ENCODE measurements at places on chromosomes 5 and 9.
A peak's percentile ranks its signal among the peaks of the same experiment; 100 is the strongest.

DNA sequence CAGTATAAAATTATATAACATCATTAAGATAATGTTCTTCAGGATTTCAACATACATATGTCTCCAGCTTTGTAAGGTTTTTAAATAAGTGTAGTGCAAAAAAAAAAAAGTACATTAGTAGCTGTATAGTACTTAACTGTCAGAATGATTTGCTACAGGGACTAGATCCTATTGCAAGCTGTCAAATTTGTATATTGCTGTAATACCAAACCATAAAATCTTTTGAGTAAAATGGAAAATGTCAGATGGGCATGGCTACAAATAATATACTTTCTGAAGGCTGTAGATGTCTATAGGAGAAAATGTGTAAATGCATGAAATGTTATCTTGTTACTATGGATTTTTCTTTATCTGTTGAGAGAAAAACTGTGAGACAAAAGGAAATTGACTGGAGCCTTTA, 298.5 kb downstream of the KDM4C start:
- DNase-seq: no peak

GRCh38 chr9:128898382-128898781, 16.4 kb downstream of the LRRC8A start:
- no peak for DNase-seq

- no peak for DNase-seq
These were observed 299.6 kb downstream of the NTRK2 start for GRCh38 chr9:84969084-84969483.

- peak; percentile 87 for DNase-seq
These were observed 30.9 kb downstream of the GALNT10 start for GRCh38 chr5:154221371-154221896.

DNA sequence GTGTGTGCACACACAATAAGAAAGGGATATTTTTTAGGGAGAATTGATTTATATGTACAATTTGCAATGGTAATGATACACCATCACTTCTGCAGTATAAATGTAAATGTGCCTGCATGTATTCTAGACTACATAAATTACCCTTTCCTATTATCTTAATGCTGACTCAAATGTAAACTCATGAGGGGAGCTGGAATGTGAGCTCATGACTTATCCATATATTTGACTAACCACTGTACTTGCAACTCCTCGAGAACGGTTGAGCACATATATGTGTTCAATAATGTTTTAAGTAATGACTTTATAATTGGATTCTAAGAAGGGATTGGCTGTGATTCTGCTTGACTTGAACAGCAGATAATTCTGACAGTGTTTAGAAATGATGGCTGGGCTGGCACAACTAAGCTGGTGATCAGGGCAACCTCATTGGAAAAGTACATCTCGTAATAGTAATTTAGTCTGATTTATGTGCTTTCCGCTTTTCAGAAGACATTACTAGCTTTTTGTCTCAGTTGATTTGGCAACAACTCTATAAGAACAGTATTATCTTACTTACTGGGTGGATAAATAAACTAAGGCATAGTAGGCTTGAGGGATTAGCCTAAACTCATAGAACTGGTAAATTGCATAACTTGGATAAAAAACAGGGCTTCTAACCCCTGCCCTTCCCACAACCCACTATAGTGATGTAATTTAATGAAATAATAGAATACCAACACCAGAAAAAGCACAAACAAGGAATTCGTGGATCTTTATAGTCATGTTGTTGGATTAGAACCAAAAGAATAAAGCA, 130.2 kb upstream of the SPEF2 start:
- peak; percentile 92 for DNase-seq

- DNase-seq: no peak
These were observed 628.8 kb upstream of the RGMB start for GRCh38 chr5:98144710-98145109.

DNA sequence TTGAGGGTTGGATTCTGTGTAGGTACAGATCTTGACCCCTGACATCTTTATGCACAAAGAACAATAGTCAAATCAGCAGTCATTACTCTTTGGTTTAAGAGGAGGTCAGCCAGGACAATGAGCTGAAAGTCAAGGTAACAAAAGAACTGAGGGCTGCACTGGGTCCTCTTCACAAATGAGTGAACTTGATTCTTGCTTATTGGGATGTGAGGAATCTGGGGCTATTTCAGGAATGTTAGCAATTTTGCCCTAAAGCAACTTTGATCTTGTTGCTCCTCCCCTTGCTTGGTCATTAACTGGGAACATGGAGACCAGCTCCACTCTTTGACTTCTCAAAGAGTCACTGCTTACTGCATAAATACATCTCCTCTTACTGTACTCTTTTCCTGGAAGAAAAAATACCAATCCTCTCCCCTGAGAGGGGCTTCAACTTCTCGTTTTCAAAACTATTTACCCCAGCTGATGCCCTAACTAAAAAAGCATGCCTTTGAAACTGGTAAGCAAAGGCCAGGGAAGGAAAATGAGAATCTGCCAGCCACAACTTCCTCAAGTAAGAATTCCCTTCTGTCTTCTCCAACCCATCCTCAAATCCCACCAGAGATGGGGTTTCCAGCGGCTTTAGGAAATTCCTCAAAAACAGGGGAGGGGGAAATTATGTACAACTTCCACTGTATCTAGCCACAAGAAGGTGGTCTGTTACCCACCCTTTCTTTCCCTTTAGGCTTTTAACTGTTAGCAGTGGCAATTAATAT, 368.3 kb downstream of the ENC1 start:
- no peak for DNase-seq

DNA sequence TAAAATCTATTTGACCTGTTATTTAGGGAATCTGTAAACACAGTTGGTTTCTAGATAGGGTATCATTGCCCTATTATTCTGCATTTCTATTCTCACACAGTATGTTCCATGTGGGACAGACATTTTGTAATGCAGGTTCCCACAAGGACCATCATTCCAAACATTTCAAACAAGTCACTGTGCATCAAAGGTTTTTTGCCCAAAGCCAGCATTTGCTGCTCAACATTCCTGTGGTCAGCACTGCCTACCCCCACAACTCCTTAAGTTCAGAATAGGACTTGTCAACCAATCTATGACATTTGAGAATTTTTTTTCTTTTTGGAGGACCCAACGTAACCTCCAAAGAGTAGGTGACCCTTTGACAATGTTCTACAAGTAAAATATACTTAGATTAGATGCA, 95.7 kb downstream of the LPAR1 start:
- DNase-seq: peak; percentile 71

GRCh38 chr5:77873239-77873638, 97.1 kb upstream of the TBCA start:
- no peak for DNase-seq

DNA sequence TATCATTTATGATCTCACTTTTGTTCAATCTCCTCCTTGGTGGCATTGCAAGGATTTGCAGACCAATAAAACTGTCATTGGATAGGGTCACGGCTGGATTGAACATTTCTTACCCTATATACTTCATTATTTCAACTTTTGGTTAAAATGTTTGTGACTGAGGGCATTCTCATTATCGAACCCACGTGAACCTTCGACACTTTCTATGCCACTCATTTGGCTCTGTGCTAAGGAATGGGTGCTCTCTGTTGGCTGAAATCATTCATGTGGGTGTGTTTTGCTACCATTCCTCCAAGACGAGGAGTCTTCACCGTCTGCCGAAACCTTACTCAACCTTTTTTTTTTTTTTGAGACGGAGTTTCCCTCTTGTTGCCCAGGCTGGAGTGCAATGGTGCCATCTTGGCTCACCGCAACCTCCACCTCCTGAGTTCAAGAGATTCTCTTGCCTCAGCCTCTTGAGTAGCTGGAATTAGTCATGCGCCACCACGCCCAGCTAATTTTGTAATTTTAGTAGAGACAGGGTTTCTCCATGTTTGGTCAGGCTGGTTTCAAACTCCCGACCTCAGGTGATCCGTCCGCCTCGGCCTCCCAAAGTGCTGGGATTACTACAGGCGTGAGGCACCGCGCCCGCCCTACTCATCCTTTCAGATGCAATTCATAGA, 62.5 kb downstream of the CSNK1A1 start:
- DNase-seq: peak; percentile 33

DNA sequence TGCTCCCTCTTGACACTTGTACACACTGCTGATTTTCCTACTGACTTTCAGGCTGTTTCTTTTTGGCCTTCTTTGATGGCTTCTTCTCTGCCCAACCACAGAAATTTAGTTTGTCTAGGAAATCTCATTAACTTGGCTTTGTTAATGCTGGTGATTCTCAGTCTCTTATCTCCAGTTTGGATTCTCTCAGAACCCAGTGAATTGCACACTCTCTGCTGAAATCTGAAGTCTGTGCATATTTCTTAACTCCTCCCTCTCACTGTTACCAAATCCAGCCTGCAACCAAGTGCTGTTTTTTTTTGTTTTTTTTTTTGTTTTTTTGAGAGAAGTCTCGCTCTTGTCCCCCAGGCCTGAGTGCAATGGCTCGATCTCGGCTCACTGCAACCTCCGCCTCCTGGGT, 117.2 kb downstream of the CDC42SE2 start:
- DNase-seq: peak; percentile 75

GRCh38 chr9:89822996-89823395, 218.2 kb downstream of the GADD45G start:
- DNase-seq: no peak

DNA sequence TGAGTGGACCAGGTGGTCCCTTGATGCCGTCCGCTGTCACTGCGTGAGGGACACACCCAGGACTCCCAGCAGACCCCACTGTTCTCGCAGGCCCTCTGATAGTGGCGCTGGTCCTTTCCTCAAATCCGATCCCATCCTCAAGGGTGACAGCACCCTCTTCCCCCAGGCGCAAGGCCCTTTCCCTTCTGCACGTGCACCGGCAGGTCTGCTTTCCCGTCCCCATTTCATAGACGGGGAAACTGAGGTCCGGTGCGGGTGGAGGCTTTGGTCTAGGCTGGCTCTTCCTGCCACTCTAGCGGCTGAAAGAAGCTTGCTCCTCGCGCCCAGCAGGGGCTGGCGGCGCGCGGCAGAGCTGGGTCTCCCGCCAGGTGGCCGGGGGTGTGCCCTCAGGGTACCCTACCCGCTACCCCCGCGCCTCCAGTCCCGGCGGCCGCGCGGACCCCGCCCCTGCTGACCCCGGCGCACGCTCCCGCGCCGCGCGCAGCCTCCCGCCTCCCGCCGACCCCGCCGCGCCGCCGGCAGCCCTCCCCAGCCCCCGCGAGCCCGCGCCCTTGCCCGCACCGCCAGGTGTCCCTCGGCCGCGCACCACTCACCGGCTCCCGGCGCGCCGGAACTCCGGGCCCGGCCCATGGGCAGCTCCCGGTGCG, 453 bp downstream of the RASGEF1C start:
- no peak for DNase-seq

- no peak for DNase-seq
These were observed 147.0 kb downstream of the GLIS3 start for GRCh38 chr9:4152876-4153275.

DNA sequence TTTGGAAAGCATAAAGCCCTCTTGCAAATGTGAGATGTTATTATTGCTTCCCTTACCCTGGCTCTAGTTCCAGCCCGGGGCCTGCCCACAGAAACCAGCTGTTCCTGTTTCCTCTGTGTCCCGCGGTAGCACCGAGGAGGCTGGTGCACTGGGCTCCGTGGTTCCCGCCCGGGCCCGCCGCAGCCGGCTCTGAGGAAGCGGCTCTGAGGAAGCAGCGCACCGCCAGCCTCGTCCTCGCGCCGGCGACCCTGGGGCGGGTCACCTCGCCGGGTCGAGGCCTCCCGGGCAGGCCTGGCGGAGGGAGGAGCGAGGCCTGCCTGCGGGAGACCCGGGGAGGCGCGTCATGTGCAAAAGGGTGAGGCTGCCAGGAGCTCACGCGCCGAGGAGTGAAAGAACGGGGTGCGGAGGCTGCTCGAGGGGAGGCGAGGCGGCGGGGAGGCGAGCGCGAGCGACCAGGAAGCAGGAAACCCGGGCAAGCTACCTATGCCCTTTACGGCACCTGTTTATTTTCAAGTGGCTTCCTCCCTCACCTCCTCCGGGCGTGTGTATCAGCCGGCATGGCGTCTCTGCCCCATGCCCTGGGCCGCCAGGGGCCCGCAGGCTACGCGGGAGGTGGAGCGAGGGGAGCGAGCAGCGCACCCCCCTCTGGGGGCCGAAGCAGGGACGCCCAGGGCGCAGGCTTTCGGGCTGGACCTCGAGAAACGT, 61.3 kb upstream of the MEGF10 start:
- DNase-seq: peak; percentile 18

DNA sequence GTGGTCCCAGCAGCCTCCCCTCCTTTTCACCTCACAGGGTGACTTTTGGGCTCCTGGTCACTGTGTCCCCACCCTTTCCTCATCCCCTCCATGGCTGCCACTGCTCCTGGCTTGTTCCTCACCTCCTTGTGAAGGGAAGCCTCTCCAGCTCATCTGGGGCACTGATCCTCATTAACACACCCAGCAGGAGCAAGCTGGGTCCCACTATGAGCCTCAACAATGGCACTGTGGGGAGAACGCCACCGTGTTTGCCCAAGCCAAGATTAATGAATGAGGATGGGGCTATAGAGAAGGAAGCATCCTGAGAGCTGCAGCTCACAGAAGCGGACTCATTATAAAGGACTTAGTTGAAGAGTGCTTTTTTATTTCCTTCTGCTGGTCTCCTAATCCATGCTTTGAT, 118.4 kb downstream of the MARCHF11 start:
- DNase-seq: no peak

DNA sequence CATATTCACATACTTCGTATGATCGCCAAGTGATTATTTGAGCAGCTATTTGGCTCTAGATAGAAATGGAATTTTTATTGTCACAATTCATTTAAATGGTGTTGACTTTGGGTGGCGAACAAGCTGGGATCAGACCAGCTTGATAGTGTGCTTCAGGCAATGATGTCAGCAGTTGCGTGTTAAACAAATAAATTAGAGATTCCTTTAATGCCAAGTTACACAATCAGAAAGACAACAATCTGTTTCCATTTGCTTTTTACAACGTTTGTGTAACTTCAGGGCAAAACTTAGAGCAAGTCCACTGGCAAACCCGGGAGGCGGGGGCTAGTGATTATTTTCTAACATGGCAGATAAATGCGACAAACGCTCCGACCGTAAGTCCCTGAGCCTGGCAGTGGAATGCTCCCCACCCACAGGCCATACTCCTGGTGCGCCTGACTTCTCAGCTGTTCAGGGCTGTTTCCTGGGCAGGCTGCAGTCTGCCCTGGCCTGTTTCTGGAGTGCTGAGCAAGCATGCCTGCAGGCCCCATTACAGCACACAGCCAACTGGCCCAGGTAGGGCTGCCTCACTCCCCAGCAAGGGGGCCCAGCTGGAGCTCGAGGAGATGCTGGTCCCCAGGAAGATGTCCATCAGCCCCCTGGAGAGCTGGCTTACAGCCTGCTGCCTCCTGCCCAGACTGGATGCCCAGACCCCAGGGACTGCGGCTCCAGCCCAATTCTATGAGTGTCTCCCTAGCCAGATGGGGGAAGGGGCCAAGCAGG, 88.7 kb downstream of the BASP1 start:
- peak; percentile 85 for DNase-seq

GRCh38 chr9:27382975-27383374, 86.0 kb upstream of the EQTN start:
- DNase-seq: no peak

- DNase-seq: no peak
These were observed 60.3 kb upstream of the DNAH5 start for GRCh38 chr5:14004598-14005394.

GRCh38 chr5:74977471-74977870, 74.9 kb downstream of the GCNT4 start:
- DNase-seq: peak; percentile 22

GRCh38 chr5:66839636-66840185, 243.5 kb downstream of the MAST4 start:
- no peak for DNase-seq

GRCh38 chr5:179732918-179733771, 523 bp downstream of the MAML1 start:
- no peak for DNase-seq

GRCh38 chr5:143922718-143923117, 110.8 kb downstream of the HMHB1 start:
- peak; percentile 23 for DNase-seq

GRCh38 chr5:17431272-17432050, 66.6 kb upstream of the TAF11L2 start:
- no peak for DNase-seq
